Lower leg skin (tissue), 4 donors: ENCODE measurements at places on chromosomes 3 and 15. TPM values are rescaled to one million over a fixed set of nuclear protein-coding genes. Genes with fewer than 3 reads are reported as not detected.

CYP11A1 gene
- total RNA-seq = 0.49 TPM

KBTBD13 gene
- not detected for total RNA-seq

- no peak for DNase-seq
These were observed 53.2 kb downstream of the LIPC start for GRCh38 chr15:58484791-58485600.

- no peak for DNase-seq
These were observed 11.5 kb upstream of the ANKRD28 start for GRCh38 chr3:15809313-15809712.

- no peak for DNase-seq
These were observed 1.9 kb upstream of the LOXL1 start for GRCh38 chr15:73924171-73924921.

DNA sequence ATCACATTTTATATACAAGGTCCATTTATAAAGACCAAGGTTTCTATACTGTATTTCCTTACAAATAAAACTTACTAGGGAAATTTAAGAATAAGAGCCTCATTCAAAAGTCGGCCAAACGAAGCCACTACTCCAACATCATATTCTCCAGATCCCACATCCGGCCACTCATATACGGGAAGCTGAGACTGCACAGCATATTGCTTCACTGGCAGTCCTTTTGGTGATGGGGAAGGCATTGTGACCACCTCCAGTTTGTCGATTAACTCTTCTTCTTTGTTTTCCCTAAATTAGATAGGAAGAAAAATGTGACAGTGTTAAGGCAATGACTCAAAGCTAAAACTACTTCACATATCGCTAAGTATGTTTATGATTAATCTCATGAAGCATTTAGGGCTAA, 2.7 kb downstream of the MTFMT start:
- peak; percentile 39 for DNase-seq

DNA sequence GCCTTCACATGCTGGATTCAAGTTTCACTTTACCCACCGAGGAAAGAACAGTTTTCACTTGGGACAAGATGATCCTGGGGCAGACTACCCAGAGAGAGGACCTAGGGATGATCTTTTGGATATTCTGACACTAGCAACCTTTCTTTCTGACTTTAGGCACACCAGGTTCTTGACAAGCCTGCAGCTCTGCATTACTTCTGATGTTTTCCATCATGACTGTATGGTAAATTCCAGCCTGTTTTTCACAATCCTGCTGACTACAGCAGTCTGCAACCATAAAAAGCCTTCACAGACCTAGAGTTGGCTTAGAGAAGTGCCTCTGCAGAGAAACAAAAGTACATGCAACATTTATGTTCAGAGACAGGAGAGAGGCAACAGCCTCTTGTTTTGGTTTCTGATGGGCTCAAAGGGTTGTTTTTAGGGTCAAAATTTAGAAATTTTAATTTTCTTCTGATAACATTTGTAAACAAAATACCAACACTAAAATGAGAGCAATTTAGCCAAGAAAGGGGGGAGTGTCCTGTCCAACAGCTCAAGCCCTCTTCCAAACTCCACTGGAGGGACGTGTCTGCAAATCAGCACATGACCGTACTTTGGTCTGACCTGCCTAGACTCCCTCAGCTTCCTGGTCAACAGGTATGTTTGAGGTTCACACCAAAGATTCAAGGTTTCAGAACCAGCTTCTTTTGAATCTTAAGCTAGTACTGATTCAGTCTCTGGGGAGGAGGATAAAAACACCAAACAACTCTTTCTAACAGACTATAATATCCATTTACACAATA, 799 bp downstream of the ABI3BP start:
- no peak for DNase-seq
